ENCODE measurements at places on chromosomes 2 and 18. TPM values are rescaled to one million over a fixed set of nuclear protein-coding genes. Genes with fewer than 3 reads are reported as not detected.

Gene SNED1
- 2.8 TPM for total RNA-seq

Gene REG3G
- total RNA-seq, result not detected

Gene HOXD11
- not detected for total RNA-seq

Gene COLEC12
- total RNA-seq, result 0.20 TPM

All from glutamatergic neuron (in vitro differentiated cells).